Motor neuron (in vitro differentiated cells): ENCODE measurements at places on chromosomes 1 and 21. TPM values are rescaled to one million over a fixed set of nuclear protein-coding genes. Genes with fewer than 3 reads are reported as not detected.

The RNU1-3 gene
- total RNA-seq = 6,688 and 8,592 TPM in 2 replicates

The TFF2 gene
- not detected in 2 replicates for total RNA-seq

The AGT gene
- total RNA-seq = 2.3 and 2.5 TPM in 2 replicates

The PROX1 gene
- total RNA-seq = 8.5 and 9.5 TPM in 2 replicates

The FAAH gene
- total RNA-seq = 7.3 and 10.5 TPM in 2 replicates

The KIF14 gene
- 6.9 TPM in 2 replicates for total RNA-seq

The MRPL24 gene
- 113 and 119 TPM in 2 replicates for total RNA-seq

The TRIM45 gene
- 6.6 and 8.3 TPM in 2 replicates for total RNA-seq

The FABP3 gene
- 30.7 and 33.7 TPM in 2 replicates for total RNA-seq

The SPATA46 gene
- 0.81 TPM in 1 of 2 replicates, not detected in the other for total RNA-seq

The PRMT2 gene
- total RNA-seq = 75.5 and 83.4 TPM in 2 replicates

The CRP gene
- 0.33 and 0.36 TPM in 2 replicates for total RNA-seq

The DCST1 gene
- total RNA-seq = not detected in 2 replicates

The OXCT2 gene
- 0.78 and 1.6 TPM in 2 replicates for total RNA-seq

The NUDT4B gene
- total RNA-seq = 0.75 and 0.92 TPM in 2 replicates

The CELA3B gene
- not detected in 2 replicates for total RNA-seq

The CAPN9 gene
- total RNA-seq = not detected in 2 replicates

The AIRE gene
- 0.33 and 0.39 TPM in 2 replicates for total RNA-seq

The CR1L gene
- total RNA-seq = not detected in 2 replicates

The CD101 gene
- 1.9 and 2.2 TPM in 2 replicates for total RNA-seq

The ZBTB21 gene
- 14.8 and 14.9 TPM in 2 replicates for total RNA-seq

The TAL1 gene
- total RNA-seq = 0.18 and 0.21 TPM in 2 replicates

The SPOCD1 gene
- total RNA-seq = 4.0 and 4.6 TPM in 2 replicates

The CCDC18 gene
- total RNA-seq = 7.5 and 9.5 TPM in 2 replicates

The KIF2C gene
- total RNA-seq = 19.8 and 20.7 TPM in 2 replicates

The SEMA6C gene
- total RNA-seq = 21.2 and 24.4 TPM in 2 replicates

The HTR6 gene
- 0.23 and 0.56 TPM in 2 replicates for total RNA-seq
